T-helper 2 cell (primary cell): ENCODE measurements at places on chromosomes 6 and 20.

GRCh38 chr6:20173833-20174792 is 38.2 kb downstream of the MBOAT1 start:
- no peak for DNase-seq

- DNase-seq: no peak
Measured at GRCh38 chr6:108947114-108947854, 99.1 kb downstream of the ARMC2 start.

DNA sequence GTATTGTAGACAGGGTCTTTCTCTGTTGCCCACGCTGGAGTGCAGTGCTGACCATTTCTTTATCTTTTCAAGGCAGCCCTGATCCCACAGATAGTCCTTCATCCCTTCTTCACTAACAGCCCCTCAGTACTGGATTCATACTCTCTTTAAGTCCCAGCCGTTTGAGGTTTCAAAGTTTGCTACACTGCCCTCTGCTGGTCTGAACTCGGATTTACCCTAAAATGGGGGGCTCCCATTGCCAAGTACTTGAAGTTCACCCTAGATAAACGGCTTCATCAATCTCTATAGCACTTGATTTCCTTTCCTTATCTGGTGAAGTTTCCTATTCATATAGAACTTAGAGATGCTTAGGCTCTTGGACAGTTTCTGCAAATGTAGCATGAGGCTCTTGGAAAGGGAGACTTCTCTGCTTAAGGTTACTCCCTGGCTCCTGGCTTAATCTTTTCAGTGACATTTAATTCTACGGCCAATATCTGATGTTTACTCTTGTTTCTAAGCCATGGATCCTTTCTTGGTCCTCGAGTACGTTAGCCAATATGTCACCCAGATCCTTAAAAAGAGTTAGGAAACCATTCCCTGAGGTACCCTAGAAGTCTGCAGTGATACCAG is 21.4 kb upstream of the PREP start:
- DNase-seq: peak; percentile 66

- no peak for DNase-seq
Measured at GRCh38 chr6:2158596-2159271, 86.7 kb downstream of the GMDS start.

DNA sequence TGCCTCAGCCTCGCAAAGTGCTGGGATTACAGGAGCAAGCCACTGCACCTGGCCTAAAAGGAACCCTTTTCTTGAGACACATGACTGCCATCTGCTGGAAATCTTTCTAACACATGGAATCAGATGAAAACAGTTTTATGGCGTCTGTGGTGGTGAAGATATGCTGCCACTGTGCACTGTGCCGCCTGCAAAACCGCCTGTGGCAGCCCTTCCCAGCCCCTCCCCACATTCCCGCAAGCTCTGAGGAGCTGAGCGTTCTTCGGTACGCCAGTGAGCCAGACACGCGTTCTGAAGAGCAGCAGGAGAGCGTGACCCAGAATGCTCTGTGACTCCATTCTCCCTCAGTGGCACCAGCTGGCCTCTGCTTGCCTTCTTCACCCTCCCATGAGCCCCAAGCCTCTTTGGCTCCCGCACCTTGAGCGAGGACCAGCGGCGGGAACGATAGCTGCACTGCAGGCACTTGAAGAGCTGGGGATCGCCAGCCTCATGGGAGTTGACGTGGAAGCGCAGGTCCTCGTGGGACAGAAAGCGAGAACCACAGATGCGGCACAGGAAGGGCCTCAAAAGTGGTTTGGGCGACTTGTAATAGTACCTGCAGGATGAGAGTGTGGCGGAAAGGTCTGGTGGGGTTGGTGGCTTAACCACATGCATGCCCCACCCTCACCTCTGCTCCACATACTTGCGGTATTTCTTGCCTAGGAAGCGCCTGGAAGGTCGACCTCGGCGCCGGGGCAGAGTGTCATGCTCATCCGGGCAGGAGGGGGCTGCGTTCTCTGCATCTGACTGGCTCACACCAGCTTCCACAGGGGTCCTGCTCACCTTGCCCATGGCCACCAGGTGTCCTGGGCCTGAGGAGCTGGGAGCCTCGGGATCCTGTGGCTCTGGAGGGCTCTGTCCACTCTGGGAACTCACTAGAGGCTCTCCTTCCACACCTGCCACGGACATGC is 8.7 kb downstream of the ZNF335 start:
- DNase-seq: no peak

DNA sequence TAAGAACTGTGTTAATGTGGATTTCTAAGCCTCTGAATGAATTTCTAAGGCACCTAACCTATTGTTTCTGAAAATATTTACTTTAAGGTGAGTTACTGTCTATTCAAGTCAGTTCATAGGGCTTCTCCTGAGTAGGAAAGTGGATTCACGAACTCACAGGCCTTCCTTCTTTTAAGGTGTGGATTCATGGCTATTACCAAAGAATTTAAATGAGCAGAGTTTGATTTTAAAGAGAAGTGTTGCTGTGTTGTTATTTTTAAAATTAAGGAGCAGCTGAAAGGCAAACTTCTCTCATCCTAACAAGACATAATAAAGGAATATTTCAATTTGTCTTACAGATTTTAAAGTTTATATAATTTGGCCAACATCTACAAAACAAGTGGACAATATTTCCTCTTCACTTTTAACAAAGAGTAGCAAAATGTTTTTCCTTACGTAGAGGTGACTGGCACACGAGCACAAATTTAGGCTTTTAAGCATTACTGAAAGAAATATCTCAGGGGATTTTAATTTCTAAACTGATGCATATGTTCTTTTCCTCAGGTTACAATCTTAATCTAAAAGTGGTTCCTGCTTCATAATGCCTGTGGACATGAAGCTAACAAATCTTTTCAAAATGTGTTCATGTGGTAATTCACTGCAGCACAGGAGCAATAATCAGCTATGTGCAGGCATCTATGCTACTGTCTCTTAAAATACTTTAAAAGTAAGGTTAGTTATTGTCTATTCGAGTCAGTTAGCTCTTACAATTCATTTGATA is 602 bp upstream of the TSPYL4 start:
- no peak for DNase-seq

DNA sequence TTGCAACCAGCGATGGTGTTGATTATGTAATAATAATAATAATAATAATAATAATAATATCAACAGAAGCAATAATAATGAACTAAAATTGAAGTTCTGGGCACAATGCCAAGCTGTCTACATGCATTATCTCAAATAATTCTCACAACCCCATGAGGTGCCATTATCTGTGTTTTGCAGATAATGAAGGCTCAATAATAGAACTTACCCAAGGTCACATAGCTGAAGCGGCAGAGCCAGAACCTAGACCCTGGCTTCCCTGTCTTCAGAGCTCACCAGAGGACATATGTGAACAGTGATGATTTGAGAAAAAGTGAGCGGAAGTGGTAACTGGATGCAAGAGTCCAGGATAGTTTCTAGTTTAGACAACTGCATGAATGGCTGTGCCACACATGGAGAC is 91.0 kb downstream of the HIVEP1 start:
- no peak for DNase-seq
